NCI-H526 treated with DMSO at 0.1 percent for 48 hours (cell line): ENCODE measurements at places on chromosomes 12 and 14.

- DNase-seq, result no peak
Measured at GRCh38 chr14:58129208-58129607, 22.8 kb downstream of the ARMH4 start.

DNA sequence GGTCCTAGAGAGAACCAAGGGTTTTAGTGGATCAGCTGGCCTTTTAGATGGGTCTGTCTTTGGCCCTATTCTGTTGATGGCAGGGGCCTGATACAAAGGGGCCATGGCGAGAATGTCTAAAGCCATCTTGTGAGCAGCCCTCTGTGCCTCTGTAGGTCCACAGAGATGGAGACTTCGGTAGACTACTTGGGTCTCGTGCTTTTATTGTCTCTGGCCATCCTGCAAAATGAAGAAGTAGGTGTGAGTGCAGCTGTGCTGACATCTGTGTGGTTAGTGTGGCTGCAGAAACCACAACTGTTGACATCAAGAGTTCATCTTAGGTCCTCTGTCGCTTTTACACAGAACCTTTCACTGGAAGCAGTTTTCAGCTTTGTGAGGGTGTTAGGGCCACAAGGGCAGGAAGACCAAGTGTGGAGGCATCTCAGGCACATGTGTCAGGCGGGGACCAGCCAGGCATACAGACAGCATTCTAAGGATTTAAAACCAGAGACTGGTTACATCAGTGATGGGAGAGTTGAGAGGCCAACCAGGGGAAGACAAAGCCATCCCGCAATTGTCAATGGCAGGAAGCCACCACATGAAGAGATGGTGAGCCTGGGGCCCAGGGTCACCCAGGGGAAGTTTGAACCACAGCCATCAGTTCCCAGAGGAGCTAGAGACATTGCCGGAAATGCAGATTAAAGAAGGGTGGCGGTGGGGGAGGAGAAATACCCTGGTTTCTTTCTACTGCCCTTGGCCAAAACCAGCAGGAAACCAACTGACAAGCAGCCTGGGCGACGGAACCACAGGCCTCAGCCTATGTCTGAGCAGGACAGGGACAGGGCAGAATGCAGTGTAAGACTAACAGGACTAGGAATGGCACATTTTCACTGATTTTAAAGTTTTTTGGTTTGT is 13.0 kb upstream of the TPCN1 start:
- DNase-seq, result no peak

DNA sequence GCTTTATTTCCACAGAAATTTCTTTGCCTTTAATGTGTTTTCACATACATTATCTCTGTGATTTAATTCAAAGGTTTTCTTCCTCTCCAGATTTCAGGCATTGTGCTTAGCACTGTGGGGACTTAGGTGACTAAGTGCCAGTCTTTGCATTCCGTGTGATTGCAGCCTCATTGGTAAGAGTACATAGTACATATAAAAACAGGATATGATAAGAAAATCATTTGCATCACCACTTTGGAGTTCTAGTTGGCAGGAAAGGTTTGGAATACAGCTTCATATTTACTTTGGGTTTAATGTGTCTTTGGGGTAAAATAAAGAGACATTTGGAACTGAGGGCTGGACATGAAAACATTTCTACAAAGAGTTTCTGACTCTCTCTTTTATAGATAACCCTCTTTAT is 37.8 kb upstream of the C12orf75 start:
- DNase-seq, result no peak

- DNase-seq, result no peak
Measured at GRCh38 chr14:55356913-55357312, 54.7 kb downstream of the ATG14 start.

DNA sequence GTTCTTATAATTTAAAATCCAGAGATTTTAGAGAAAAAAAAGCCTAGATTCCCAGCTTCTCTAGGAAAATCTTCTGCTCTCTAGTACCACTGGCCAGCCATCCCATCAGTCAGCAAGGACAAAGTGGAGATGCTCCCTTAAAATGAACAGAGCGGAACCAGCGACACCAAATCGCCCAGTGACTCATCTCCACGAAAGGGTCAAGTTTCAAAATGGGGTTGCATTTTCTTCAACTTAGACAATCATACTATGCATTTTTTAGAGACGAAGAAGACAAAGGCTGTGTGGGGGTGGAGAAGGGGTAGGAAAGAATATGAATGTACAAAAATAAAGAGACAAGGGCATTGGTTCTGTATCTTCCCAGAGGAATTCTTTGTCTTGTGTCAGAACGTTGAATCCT is 212.0 kb downstream of the SLC15A4 start:
- DNase-seq, result no peak

GRCh38 chr12:112602150-112602549 is 183.4 kb downstream of the PTPN11 start:
- no peak for DNase-seq

DNA sequence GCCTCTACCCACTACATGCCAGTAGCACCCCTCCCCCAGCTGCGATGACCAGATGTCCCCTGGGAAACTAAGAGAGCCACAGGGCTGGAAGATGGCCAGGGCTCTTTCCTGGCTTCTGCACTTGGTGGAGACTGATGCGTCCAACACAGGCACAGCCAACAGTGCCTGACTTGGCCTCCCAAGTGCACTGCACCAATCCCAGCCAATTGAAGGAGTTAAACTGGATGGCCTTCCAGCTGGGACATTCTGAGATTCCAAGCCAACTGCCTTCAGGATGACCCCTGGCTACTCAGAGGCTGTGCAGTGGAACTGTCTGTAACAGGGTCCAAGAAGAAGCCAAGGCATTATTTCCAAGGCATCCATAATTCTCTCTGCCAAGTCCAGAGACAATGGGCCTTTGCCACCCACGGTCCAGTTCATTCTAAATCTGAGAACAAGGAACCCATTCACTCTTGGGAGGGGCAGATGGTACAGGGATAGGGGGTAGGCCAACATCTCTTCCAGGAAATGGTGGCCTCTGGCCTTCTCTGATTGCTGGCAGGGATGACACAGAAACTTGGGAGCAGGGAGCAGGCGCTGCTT is 35.2 kb downstream of the PRIMA1 start:
- no peak for DNase-seq
